ENCODE measurements at places on chromosomes 3 and 15.

- no peak for DNase-seq
These were observed 190.6 kb downstream of the OSBPL10 start for GRCh38 chr3:31790193-31791089.

DNA sequence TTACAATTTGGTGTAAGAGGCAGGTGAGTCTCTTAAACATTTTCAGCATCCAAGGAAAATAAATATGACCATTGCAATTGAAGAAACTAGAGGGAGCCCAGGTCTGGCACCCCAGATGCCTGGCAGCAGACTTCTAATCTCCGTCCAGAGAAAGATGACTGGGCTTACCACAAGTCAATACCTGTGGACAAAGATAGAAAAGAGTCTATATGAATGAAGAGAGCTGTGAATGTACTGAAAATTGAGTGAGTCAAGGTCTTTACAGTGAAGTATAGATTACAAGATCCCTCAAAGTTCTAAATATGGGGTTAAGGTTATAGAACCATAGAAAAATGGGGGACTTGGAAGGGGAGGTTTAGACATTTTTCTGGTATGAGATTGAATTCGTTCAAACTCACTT is 827.4 kb upstream of the NR2F2 start:
- DNase-seq = no peak

DNA sequence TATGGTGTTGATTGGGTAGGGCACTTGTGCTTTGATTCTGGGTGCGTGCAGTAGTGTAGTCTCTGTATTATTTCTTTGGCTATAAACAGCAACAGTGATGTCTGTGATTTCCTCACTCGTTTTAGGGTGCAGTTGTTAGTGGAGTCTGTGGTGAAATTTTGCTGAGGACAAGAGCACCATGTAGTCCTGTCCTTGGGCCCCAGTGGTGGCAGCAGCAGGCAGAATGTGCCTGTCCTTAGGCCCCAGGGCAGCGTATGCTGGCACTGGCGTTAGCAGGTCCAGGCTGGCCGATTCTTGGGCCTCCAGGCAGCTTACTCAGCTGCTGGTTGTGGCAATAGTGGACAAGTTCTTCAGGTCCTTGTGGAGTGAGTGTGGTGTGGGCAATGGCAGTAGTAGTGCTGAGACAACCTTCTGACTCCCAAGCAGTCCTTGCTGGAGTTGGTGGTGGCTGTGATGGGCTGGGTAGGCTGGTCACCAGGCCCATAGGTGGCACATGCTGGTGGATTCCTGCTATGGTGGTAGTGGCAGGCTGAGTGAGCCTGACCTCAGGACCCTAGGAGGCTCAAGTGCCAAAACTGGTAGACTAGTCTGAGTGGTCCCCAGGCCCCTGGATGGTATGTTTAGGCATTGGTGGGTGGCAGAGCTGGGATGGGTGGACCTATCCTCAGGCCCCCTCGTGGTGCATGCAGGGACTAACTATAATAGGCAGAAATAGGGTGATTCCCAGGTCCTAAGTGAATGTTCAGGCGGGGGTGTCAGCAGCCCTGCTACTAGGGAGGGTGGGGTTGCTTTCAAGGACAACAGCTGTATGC is 56.3 kb downstream of the TNFAIP8L3 start:
- no peak for DNase-seq

GRCh38 chr15:70505936-70506912 is 257.1 kb downstream of the UACA start:
- DNase-seq = no peak

GRCh38 chr15:85752491-85752961 is 42.2 kb downstream of the KLHL25 start:
- peak; percentile 15 for DNase-seq

DNA sequence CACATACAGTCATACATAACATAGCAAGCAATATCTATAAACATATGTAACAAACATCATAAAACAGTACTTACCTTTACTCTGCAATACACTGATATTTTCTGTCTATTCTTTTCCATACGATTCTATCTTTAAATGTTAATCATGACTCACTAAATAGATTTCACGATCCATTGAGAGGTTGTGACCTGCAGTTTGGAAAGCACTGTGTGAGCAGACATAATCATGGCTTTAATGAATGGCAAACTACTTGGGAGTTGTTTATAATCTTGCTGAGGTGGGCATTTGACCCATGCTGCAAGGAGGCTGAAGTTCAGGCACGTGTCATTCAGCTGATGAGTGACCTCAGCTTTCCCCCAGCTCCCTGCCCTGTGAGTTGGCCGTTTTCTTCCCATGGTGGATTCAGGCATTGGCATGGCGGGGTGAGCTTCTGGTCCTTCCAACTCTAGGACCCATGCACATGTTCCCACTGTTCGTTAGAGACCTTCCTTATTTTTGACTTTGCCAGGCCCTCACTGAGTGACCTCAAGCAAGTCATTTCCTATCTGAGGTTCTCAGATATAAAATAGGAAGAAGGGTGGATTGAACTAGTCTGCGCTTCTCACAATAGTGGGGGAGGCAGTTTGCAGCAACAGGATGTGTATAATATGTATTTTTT is 41.7 kb downstream of the PAQR5 start:
- no peak for DNase-seq

DNA sequence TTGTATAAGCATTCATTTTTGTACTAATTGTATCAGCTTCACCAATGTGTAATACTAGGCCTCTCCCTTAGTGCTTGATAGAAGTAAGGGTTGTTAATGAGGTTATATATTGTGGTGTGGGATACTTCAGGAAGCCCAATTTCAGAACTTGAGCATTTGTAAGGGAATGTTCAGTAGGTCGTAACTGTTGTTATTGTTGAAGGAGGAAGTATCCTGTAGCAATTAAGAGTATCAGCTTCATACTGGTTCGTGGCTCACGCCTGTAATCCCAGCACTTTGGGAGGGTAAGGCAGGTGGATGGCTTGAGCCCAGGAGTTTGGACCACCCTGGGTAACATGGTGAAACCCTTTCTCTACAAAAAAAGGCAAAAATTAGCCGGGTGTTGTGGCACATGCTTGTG is 30.6 kb downstream of the IQGAP1 start:
- no peak for DNase-seq

- no peak for DNase-seq
These were observed 117.7 kb downstream of the GBE1 start for GRCh38 chr3:81643721-81644120.

GRCh38 chr15:58240191-58240932 is 102.2 kb downstream of the AQP9 start:
- DNase-seq = no peak

DNA sequence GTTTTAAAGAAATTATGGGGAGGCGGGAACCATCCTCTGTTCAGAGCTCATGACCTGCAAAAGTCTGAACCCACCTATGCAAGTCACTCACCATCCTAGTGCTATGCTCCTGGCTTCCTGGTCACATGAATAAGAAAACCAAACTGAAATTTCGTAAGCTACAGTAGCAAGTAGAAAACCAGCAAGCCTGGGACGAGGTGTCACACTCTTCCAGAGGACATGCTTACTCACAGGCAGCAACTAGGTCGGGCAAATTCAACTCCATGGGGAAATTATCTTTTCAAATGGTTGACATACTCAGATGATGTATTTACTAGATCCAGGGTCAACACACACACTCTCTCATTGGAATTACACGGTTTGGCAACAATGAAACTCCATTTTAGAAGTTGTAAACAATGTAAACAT is 31.3 kb downstream of the LDHAL6B start:
- DNase-seq = no peak

GRCh38 chr3:134361162-134361835 is 12.9 kb downstream of the AMOTL2 start:
- DNase-seq = no peak

- no peak for DNase-seq
These were observed 150.8 kb upstream of the KCNMB2 start for GRCh38 chr3:178385280-178385952.

DNA sequence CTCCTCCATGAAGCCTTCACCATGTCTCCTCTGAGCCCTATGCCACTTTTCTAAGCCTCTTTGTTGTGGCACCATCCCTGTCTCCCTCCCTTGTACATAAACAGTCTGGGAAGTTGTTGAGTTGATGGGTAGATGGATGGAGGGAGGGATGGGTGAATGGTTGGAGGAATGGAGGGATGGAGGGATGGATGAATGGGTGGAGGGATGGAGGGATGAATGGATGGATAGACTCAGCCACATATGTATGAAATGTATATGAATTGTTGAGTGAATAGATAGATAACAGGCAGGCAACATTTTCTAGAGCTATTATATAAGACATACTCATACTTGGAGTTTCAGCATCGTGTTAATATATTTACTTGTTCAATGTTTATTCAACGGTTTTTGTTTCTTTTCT is 58.3 kb upstream of the HES1 start:
- no peak for DNase-seq

GRCh38 chr15:39031596-39031995 is 467.0 kb upstream of the RASGRP1 start:
- DNase-seq = no peak

GRCh38 chr3:123147754-123148535 is 53.8 kb upstream of the SEC22A start:
- DNase-seq = no peak

- no peak for DNase-seq
These were observed 406.9 kb upstream of the ADAMTS9 start for GRCh38 chr3:65094723-65095122.

- no peak for DNase-seq
These were observed 104.2 kb downstream of the FILIP1L start for GRCh38 chr3:100010087-100010417.

GRCh38 chr3:61666615-61667330 is 105.4 kb downstream of the PTPRG start:
- DNase-seq = no peak

- DNase-seq = no peak
These were observed 89.4 kb downstream of the RFTN1 start for GRCh38 chr3:16423947-16424673.

DNA sequence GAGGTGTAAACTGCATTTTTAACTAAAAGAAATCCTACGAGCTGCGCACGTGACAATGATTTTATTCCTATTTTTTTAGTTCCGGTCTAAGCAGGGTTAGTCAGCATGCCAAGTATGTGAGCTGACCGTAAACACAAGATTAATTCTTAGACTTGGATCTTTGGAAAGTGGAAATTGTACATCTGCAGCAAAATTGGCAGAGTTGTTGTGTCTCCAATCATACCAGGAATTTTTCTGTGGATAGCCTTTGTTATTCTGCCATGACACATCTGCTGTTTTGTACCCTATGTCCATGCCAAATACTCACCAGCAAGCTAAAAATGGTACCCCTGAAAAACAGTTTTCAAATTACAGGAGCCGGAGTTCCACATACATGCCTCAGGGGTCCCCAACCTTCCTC is 562.5 kb downstream of the UNC13C start:
- no peak for DNase-seq

- DNase-seq = no peak
These were observed 30.8 kb downstream of the LIPC start for GRCh38 chr15:58462547-58462946.

- no peak for DNase-seq
These were observed 204.0 kb upstream of the NANOGP8 start for GRCh38 chr15:35289024-35289617.

GRCh38 chr15:50330921-50331320 is 24.1 kb downstream of the GABPB1 start:
- DNase-seq = no peak
